ENCODE measurements at places on chromosomes 1 and 21.

DNA sequence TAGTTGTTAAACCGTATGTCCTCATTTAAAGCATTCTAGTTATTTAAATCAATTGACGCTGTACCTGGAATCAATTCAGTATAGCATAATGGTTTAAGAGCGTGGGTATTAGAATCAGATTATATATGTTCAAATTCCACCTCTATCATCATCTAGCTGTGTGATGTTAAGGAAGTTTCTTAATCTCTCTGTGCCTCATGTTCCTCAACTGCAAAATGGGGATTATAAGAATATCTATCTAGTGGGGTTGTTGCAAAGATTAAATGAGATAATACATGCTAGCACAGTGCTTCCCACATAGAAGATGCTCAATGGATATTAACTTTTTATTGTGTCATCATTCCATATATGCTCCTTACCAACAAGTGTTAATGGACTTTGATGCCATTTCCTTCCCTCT is 16.0 kb downstream of the MIXL1 start:
- DNase-seq, result no peak

DNA sequence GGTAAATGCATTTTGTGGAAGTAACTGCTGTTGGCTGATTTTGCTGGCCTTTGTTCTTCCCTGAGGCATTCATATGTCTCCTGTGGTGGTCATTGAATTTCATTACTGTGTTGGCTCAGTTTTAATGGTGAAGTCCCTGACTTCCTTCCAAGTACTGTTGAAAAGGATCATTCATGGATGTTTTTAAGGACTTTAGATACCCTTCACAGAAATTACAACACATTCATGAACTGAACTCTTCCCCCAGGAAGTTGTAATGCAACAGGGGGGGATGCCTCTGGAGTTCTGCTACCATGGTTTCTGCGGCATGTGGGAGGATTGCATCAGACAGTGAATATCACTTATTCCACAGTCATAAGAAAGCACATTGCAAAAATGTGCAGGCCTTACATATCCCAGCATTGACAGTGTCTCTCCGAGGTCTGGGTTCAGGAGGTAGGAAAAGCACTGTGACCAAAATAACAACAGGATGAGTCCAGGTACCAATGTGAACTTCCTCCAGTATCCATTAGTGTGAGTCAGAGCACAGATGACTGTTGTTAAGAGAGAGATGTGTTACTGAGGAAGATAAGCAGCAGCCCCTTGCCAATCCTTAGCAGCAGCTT is 2.1 kb upstream of the RAB3GAP2 start:
- no peak for DNase-seq

DNA sequence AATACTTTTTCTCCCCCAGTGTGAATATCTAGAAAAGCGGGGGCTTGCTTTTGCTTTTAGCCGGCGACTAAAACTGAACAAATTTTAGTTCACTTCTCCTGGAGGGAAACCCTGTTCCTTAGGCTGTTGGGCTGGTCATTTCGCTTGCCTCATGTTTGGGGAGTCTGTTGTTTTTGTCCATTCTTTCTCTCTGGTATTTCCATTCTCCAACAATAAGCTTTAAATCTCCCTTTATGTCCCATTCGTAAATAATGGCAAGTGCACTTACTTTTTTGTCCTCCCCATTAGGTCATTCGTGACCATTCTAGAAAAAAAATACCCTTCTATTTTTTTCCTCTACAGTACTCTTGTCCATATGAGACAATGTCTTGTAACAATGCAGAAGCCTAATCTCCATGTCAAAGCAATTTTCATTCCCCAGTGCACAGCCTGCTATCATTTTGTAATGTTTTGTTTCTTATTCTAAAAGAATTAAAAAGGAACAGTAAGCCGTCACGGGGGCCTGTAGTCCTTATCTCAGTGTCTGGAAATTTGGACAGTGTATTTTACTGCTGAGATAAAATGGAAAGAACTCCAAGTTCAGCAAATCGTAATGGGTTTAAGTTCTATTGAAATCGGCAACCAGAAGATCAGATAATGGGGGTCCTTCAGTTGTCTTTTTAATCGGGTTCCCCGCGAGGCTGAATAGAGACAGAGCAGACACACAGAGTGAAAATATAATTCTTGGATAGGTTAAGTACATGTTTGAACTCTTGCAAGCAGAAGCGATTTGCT is 21.8 kb downstream of the PROX1 start:
- no peak for DNase-seq

- no peak for DNase-seq
Observed at GRCh38 chr1:216456682-216457081, 33.4 kb upstream of the USH2A start.

DNA sequence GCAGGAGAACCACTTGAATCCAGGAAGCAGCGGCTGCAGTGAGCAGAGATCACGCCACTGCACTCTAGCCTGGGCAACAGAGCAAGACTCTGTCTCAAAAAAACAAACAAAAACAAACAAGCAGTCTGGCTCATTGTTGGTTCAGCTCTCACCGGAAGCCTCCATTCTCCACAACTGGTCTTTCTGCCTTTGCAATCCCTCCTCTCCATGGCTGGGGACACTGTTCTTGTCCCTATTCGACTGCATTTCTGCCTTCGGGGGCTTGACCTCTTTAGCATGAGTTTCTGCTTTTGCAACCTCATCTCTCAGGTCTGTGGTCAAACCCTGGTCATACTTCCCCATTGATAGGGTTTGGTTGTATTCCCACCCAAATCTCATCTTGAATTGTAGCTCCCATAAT is 216.3 kb upstream of the NR5A2 start:
- no peak for DNase-seq

DNA sequence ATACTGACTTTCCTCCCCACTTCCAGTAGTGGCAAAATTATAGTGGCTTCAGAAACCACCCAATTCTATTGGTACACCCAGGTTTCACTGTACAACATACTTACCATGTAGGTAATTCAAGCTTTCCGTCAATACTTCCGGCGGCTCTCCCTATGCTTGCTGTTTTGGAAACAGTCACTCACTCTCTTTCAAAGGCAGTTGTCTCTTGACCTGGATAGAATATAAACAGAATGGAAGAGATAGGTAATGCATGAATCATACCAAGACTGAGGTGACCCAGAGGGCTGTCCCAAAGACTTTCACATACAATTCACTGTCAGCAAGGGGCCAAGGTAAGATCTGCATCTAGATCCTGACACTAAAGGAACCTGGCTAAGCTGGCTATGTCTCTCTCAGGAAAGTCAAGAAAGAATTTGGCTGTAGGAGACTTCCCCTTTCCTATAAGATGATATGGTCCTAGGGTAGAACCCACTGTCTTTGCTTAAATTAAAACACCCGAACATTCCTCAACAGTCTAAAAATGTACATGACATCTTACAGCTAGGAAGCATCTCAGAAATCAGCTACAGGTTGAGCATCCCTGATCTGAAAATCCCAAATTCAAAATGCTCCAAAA is 59.6 kb downstream of the LUZP1 start:
- DNase-seq, result no peak

DNA sequence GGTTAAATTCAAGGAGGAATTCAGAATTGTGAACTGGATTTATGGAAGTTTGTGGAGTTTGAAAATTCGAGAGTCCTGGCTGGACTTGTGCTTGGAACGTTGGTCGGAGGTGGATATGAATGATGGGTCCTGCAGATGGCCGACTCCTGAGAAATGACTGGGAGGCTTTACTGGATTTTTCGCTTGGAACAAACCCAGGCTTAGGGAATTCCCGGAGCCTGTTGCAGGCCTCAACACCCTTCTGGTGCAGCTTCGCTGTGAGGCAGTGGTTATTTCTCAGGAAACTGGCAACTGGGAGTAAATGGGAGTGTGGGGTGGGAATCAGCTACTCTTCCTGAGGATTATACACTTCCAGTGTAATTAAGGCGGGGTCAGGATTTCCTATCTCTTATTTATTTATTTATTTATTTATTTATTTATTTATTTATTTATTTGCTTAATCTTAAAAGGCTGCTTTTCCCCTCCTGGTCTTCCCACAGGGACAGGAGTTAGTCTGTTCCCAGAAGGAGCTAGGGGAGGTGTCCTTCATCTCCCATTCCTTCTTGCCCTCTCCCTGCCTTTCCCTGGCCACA is 21.1 kb downstream of the MAPKAPK2 start:
- DNase-seq, result no peak

DNA sequence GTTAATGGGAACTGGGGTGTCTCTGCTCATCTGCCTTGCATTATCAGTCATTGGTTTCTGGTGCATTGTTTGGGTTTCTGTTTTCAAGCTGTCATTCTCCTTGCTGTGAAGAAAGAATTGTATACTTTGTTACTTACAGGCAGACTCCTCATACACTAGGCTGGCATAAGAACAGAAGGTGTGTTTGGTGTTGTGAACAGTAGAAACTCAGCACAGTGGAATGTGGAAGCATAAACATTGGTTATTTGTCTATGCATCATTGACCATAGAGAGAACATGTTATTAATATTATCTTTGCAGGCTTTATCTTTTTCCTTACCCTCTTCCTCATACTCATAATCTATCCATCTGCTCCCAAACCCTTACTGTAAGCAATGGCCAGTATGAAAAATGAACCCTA is 18.2 kb downstream of the C1orf87 start:
- DNase-seq, result peak; percentile 49

DNA sequence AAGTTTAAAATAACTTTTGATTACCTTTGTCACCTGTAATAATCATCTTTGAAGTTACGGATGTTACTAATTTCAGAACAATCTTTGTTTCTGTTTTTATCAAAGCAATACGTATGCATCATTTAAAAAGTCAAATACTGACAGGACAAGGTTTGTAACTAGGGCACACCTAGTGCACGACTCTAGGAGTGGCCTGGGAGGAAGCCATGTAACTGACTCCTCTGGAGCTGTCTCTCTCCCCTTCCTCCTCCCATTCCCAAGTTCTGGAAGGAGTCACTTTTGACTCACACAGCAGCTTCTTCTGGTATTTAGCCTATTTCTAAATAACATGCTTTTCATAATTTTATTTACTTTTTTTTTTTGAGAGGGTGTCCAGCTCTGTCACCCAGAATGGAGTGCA is 11.8 kb upstream of the RAP1GAP start:
- no peak for DNase-seq

DNA sequence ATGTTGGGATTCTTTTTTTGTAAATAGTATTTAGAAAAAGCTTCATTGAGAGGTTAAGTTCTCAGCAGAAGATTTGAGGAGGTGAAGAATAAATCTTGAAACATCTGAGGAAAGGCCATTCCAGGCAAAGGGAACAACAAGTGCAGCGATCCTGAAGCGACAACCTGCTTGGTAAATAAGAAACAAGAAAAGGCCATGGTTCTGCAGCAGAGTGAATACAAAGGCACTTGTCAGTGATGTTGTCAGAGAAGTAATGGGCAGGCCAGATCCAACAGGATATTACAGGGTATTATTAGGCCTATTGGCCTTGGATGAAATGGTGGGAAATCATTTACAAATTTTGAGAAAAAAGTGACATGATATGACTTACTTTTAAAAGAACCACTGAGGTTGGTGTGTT is 960.0 kb downstream of the PLA2G4A start:
- no peak for DNase-seq

DNA sequence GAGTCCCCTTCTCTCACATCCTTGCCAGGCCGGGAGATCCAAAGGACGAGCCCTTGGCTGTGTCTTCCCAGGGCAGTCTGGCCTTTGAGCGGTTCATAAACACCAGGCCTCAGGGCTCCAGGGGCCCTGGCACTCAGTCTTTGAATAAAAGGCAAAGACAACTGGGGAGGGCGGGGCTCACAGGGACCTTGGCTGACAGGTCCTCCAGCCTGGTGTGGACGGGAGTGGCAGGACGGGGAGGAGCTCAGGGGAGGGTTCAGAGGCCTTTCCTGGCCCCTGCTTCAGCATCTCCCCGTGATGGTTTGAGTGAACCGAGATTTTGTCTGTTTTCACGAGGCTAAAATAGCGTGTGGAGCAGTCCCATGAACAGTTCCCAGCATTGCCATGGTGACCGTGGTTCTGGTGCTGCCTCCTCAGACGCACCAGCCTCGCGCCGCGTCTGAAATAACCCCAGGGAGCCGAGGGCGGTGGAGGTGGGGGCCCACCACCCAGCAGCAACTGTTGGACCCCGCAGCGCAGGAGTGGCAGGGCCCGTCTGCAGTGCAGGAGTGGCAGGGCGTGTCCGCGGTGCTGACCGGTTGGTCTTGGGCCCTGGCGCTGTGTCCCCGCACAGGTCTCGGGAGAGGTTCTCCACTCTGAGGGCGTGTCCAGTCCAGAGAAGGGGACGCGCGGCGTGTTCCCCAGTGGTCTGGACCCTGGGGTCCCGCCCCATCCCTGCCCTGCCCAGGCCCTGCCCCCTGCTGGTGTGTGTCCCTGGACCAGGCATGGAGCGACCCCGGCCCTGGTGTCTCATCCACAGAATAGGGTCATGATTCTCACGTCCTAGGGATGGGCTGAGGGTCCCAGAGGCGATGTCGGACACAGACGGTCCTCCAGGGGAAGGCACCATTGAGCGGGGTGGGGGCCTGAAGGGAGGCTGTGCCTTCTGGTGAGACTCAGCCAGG is 7.1 kb upstream of the PRKCZ start:
- no peak for DNase-seq

GRCh38 chr1:18569811-18570545 is 60.7 kb upstream of the PAX7 start:
- no peak for DNase-seq

- peak; percentile 76 for DNase-seq
Observed at GRCh38 chr1:39955547-39956539, 898 bp downstream of the MFSD2A start.

- DNase-seq, result peak; percentile 17
Observed at GRCh38 chr1:12184008-12184681, 17.4 kb downstream of the TNFRSF1B start.

GRCh38 chr1:36309397-36309796 is 3.2 kb downstream of the SH3D21 start:
- no peak for DNase-seq

DNA sequence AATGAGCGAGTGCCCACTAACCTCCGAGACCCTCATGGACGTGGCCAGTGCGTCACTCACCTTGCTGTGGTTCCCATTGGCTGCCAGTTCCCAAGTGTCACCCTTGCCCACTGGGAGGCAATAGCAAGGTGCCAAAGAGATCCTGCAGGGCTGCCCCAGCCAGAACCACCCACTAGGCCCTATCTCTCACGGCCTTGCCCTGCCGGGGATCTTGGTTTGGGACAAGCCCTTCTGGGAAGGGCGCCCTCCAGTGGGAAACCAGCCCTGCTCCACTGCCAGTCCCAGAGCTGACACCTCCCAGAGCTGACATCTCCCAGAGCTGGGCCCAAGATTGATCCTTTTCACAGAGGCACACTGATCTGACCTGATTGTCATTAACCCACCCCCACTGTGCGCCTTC is 2.1 kb upstream of the SELENON start:
- no peak for DNase-seq

GRCh38 chr1:91608876-91609275 is 108.2 kb downstream of the CDC7 start:
- DNase-seq, result peak; percentile 39

DNA sequence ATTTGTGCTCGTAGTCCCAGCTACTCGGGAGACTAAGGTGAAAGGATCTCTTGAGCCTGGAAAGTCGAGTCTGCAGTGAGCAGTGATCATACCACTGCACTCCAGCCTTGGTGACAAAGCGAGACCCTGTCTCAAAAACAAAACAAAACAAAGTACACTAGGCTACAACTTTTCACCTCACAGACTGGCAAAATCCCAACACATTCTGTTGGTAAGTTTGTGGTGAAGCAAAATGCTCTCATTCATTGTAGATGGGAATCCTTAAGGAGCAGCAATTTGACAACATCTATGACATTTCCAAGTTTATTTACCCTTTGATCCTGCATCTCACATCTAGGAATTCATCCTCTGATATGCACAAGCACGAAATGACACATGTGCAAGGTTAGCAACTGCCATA is 20.2 kb upstream of the SLC1A7 start:
- no peak for DNase-seq
